ENCODE measurements at places on chromosomes 6 and 20.
A peak's percentile ranks its signal among the peaks of the same experiment; 100 is the strongest.

DNA sequence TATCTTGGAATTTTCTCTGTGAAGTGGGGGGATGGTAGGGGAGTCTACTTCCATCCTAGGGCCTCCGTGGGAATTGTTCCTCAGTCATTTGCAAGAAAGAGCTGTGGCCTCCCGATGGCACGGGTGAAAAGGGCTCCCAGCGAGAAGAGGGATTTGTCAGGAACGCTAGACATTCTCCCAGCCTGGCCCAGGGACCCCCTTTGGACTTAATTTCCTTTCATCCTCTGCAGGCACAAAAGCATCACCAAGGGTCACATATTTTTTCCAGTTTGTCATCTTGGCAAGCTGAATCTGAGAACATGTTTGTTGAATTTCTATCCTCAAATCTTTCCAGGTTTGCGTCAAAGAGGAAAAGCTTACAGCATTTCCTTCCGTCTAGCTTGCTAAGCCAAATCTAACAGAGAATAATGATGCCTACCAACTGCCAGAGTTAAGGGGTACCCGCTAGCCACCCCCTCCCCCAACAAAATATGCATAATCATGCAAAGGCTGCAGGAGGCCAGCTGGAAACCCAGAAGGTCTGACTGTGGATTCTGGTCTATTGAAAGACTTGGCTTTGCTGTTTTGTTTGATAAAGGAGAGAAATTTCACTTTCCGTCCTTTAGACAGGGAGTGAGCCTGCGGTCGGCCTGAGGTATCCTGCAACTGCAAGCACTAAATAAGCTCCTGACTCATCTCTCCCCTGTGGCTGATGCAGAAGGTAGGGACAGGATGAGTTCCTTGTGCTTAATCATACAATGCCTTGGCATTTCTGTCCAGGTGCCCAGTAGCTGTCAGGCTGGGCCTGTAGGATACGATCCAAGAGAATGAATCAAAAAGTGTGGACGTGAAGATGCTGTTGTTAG is 23.1 kb downstream of the PSMG4 start:
- peak; percentile 92 for DNase-seq

- DNase-seq, result no peak
Measured at GRCh38 chr6:92559611-92560010, 859.7 kb downstream of the EPHA7 start.

DNA sequence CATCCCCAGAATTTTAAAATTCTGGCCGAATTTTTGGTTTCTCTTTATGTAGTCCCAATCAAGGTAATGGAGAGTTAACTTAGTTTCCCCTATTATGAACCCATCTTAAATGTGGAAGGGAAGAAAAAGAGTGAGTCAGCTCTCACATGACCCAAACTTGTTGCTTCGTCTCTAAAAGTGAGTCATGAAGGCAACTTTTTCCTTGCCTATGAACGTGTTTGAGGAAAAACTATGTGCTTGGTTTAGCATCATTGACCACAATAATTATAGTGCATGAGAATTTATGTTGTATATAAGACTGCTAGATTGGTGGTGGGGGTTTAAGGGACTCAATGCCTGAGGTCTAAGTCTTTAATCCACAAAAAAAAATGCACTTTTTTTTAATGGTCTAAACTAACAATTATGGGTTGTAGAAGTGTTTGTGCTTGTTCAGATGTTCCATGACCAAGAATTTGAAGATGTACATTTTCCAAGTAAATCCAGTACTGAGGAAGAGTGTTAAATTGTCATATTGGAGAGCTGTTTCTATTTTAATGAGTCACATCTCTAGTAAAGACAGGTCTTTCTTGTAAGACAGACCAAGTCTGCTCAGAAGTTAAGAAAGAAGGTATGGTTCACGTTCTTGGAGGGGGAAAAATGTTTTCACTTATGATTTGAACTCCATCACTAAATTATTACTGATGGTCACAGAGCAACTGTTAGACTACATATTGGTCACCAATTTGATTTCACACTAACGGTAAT is 409.9 kb upstream of the MARCKS start:
- peak; percentile 96 for DNase-seq

- no peak for DNase-seq
Measured at GRCh38 chr20:23437126-23437899, 2.2 kb upstream of the CSTL1 start.

DNA sequence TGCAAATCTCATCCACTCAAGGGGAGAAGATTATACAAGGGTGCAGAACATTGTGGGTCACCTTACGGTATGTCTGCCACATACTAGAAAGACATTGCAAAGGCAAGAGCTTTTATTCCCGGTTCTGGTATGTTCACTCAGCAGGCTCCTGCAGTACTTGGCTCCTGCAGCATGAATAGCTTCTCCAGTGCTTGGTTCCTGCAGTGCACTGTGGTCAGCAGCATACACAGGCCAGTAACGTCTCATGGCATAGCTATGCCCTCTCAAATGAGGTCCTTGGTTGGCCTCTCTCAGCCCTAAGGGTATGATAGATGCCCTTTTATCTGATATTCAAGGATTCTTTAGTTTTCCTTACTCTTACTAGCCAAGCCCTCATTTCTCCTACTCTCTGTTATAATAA is 12.6 kb downstream of the TCP11 start:
- peak; percentile 41 for DNase-seq

- no peak for DNase-seq
Measured at GRCh38 chr20:46895906-46896242, 1.2 kb downstream of the EYA2 start.

DNA sequence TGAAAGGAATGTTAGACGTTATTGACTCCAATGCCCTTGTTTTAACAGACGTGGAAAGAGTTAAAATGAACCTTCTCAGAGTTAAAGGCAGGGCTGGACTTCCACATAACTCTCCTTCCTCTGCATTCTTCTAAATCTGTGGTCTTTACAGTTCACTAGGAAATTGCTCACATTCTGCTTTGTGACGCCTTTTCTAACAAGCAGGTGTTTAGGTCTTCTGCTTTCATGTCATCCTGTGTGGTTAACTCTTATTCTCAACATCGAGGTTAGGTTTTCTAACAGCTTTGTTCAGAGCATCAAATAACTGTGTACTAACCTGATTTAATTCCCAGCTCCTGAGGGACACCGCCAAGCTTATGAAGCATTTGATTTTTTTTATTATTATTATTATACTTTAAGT is 81.3 kb upstream of the NT5E start:
- peak; percentile 28 for DNase-seq

DNA sequence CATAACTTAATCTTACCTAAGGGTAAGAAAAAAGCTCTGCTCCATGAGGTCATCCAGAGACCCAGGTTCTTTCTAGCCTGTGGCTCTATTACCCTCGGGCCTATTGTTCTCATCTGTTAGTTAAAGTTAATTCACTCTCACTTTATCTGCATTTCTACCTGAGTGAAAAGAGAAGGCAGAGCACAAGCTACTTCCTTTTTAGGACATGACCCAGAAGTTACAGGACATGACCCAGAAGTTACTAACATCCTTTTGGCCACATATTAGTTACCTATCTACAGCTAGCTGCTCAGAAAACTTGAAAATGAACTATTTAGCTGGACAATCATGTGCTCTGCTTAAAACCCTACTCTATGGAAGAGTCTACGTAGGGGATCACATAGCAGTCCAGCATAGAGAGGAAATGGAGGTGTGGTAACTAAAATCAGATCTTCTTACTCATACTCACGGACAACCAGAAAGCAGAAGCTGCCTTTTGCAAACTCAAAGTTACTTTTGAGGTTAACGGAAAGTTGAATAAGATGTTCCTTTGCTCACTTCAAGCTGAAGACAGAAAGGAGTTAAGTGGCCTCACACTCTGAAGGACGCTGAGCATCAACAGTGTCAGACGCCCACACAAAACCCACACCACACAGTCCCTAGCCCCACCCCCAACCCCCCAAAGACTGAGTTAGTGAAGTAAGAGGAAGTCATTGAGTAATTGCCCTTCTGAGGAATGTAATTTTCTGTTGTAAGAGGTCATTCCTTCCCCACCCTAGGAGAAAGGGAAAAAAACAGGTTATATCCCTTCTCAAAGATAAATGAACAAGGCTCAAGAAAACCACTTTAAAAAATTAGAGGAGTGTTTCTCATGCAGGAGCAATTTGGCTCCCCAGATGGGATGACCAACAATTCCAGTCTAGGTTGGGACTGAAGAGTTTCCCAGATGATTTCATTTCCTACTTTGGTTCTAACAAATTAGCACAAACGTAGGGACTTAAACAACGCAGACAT is 45.9 kb upstream of the TAB2 start:
- peak; percentile 89 for DNase-seq

GRCh38 chr6:136959471-136959891 is 37.4 kb downstream of the SLC35D3 start:
- no peak for DNase-seq

GRCh38 chr20:19692685-19693119 is 65.4 kb upstream of the RIN2 start:
- peak; percentile 28 for DNase-seq

DNA sequence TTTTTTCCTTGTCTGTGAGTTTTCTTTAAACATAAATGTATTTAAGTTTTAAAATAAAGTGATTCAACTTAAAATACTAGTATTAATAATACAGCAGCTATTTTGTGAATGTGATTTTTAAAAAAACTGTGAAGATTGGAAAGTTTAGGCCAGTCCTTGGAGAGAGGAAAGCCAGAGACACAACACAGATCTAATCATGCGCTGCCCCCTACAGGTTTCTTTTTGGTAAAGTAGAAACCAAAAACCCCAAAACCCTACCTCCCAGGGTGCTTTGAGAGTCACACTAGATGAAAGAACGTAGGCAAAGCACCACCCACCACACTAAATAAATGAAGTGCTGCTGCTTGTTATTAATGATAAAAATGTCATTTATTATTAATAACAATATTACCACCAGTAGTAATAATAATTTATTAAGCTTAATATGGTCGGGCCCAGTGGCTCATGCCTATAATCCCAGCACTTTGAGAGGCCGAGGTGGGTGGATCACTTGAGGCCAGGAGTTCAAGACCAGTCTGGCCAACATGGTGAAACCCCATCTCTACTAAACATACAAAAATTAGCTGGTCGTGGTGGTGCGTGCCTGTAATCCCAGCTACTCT is 33.7 kb downstream of the SLC9A8 start:
- peak; percentile 66 for DNase-seq

GRCh38 chr6:142856624-142857232 is 88.2 kb downstream of the HIVEP2 start:
- DNase-seq, result no peak

DNA sequence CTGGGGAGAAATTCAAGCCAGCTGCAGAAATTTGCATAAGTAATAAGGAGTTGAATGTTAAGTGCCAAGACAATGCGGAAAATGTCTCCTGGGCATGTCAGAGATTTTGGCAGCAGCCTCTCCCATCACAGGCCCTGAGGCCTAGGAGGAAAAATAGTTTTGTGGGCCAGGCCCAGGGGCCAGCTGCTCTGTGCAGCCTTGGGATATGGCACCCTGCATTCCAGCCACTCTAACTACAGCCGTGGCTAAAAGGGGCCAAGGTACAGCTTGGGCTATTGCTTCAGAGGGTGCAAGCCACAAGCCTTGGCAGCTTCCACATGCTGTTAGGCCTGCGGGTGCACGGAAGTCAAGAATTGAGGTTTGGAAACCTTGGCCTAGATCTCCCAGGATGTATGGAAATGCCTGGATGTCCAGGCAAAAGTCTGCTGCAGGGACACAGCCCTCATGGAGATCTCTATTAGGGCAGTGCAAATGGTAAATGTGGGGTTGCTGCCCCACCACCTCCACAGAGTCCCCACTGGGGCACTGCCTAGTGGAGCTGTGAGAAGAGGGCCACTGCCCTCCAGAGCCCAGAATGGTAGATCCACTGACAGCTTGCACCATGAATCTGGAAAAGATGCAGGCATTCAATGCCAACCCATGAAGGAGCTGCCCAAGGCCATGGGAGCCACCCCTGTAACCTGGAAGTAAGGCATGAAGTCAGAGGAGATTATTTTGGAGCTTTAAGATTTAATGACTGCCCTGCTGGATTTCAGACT is 126.5 kb downstream of the DTNBP1 start:
- DNase-seq, result no peak

GRCh38 chr20:2137552-2138201 is 36.0 kb downstream of the STK35 start:
- peak; percentile 69 for DNase-seq

GRCh38 chr6:52576392-52577021 is 353 bp downstream of the TRAM2 start:
- peak; percentile 88 for DNase-seq

DNA sequence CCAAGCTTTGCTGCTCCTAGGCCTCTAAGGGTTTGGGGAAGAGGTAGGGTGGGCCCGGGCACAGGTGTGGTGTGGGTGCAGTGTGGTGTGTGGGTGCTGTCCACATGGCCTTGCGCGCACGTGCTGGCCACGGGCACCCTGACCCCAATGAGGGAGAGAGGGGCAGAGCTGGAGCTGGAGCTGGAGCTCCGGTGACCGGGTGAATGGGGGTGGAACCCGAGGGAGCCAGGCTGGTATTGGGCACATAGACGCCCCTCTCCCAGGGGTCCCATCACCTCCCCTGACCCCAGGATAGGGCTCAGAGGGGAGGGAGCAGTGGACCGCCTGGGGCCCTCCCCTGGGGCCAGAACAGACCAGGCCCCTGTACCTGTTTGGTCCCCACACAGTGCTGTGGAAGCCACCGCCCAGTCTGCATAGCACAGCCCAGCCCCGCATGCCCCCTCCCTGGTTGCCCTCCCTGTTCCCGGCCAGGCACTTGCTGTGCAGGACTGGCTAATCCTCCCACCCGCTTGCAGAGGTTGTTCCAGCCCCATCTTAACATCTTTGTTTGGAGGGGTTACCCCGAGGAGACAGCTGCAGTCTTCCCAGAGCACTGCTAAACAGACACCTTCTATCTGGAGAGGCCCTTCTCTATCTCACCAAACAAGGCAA is 984 bp downstream of the ADAM33 start:
- no peak for DNase-seq

- DNase-seq, result peak; percentile 72
Measured at GRCh38 chr6:113011801-113012200, 664.7 kb downstream of the RFPL4B start.
